ENCODE measurements at places on chromosomes 5 and 9. TPM values are rescaled to one million over a fixed set of nuclear protein-coding genes. Genes with fewer than 3 reads are reported as not detected.

DNA sequence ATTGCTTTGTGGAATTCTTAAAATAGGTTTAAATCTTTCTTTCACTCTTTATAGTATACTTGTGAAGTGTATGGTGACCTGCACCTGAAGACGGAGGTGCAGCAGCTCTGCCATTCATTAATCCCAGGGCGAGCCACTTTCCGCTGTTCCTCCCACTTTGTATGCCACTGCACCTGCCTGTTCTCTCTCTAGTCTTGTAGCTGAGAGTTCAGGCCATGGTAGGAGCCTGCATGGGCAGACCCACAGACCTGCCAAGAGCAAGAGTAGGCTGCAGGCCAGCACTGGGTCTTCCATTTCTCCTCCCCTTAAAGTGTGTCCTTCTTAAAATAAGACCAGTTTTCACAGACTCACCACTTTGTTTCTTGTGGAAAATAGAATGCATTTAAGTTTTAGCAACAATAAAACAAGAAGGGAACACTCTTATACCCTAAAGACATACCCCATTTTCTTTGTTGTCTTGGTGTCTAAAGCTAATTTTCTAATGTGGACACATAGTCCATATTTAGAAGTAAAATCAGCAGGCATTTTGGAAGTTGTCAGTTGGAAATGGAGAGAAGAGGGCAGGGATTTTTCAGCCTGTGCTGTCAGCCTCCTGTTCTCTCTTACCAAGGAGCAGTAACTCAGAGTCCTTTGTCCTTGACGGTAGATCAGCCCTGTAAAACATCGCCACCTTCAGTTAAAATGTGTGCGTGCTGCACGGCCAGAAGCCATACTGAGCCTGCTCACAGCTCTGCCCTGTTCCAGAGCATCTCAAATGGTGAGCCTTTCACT lies 103.2 kb downstream of the SNCAIP start:
- peaks cover 5% of the 10 kb centered on the region for H3K4me1 ChIP-seq
- no peaks in the 10 kb centered on the region for H3K27me3 ChIP-seq
- no peak for DNase-seq
- no peaks in the 10 kb centered on the region for H3K36me3 ChIP-seq
- H3K27ac ChIP-seq = no peak overlapping the region

Gene C9orf85
- total RNA-seq = 8.4 TPM

Gene LCNL1
- total RNA-seq = not detected

Gene RACK1
- total RNA-seq = 1,629 TPM

DNA sequence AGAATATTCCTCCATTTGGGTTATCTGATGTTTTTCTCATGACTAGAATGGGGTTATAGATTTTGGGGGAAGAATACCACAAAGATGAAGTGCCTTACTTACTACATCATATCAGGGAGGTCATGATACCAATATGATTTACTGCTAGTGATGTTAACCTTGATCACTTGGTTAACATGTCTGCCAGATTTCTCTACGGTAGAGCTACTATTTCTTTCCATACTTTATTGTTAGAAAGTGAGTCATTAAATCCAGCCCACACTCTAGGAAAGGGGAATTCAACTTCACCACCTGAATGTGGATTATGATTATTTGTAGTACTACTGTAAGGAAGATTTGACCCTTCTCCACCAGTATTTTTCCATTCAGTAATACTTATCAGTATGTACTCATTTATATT lies 64.7 kb downstream of the UBE2R2 start:
- no peak overlapping the region for H3K4me3 ChIP-seq
- H3K27me3 ChIP-seq = no peaks in the 10 kb centered on the region
- no peaks in the 10 kb centered on the region for H3K36me3 ChIP-seq
- peaks cover 31% of the 10 kb centered on the region for H3K4me1 ChIP-seq

GRCh38 chr9:20404192-20404813 lies 218.0 kb downstream of the MLLT3 start:
- H3K27me3 ChIP-seq = no peaks in the 10 kb centered on the region
- no peak overlapping the region for H3K4me3 ChIP-seq
- no peaks in the 10 kb centered on the region for H3K36me3 ChIP-seq
- DNase-seq = no peak
- H3K4me1 ChIP-seq = no peaks in the 10 kb centered on the region

- no peaks in the 10 kb centered on the region for H3K36me3 ChIP-seq
- no peaks in the 10 kb centered on the region for H3K4me1 ChIP-seq
- H3K27me3 ChIP-seq = no peaks in the 10 kb centered on the region
- H3K4me3 ChIP-seq = no peak overlapping the region
- no peak for DNase-seq
Measured at GRCh38 chr5:115194676-115195075, 25.0 kb upstream of the TRIM36 start.

DNA sequence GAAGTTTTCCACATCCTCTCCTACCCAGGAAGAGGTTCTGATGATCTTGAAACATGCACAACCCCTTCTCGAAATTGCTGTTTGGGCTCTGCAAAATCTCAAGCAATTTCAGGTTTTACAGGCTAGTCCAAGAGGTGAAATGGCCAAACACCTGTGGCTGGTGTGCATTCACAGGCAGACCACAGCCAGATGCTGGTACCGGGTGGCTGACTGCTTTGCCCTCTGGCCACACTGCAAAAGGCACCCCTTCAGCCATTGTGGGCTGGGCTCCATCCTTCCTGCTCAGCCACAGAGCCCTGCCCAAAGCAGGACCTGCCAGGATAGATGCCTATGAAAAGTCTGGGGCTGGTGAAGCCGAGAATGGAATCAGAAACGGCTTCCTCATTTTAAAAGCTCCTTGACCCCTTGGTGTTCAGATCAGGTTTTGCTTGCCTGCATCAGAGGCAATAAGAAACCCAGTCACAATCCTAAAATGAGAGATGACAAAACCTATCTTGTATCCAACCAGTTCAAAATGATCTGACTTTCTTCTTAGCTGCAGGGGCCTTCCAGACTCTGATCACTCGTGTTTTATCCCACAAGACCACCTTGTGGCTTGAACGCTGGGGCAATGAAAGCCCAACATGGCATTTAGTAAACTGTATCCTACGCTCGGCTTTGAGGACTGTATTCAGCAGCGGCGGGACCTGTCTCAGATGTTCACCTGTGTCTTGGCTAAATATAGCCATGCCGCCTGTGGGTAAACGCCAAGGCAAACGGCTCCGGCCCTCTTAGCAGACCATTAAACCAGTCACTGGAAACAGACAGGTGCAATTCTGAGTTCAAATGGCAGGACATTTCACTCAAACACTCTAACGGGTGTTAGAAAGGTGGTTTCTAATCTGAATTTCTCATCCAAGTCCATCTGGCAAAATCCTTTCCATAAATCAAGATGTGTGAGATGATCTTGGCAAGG lies 49.6 kb downstream of the EPB41L4B start:
- H3K27ac ChIP-seq = no peak overlapping the region
- H3K27me3 ChIP-seq = no peaks in the 10 kb centered on the region
- DNase-seq = no peak
- no peaks in the 10 kb centered on the region for H3K4me1 ChIP-seq
- no peak overlapping the region for H3K4me3 ChIP-seq

Gene PDCD1LG2
- total RNA-seq = 4.5 TPM

DNA sequence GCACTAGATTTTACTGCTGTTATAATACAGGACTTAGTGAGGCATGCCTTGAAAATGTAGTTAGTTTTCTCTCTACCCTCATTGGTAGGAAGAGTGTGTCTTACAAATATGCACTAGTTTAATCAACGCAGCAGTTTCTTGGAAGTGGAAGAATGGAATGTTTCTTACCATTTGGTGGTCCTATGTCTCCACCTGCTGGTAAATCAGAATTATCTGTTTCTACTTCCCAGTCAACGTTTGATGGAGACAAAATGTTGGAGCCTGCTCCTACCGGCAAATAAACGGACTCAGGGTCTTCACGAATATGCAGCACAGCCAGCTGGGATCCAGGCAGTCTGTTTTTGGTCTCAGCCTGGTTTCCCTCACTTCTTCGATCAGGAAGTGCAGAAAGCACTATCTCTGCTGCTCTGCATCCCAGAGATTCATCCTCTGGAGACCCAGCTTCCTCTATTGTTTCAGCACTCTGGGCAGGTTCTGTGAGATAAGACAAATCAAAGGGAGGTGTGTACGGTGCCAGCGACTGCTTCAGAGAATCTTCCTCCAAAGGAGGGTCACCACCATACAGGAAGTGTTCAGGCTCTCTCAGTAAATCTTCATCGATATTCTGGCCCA lies 59.5 kb upstream of the PCA3 start:
- no peak overlapping the region for H3K4me3 ChIP-seq
- no peaks in the 10 kb centered on the region for H3K27me3 ChIP-seq
- H3K27ac ChIP-seq = no peak overlapping the region
- DNase-seq = no peak

DNA sequence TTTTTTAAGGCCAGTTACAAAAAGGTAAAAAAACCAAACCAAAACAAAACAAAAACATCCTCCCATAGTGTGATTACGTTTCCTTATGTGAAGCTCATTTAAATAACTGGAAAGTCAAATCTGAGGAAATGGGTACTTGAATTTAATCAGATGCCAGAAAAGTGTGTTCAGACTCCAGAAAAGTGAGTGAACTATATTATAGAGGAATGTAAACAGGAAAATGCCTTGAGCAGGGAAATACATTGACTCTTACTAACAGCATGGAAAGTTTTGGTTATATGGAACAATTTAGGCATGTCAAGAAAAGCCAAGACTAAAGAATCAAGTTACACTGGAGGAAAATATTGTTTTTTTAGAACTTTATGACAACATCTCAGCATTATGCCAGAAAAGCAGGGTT lies 37.8 kb upstream of the RNF20 start:
- no peak for DNase-seq
- peaks cover 6% of the 10 kb centered on the region for H3K4me1 ChIP-seq
- H3K4me3 ChIP-seq = no peak overlapping the region
- no peaks in the 10 kb centered on the region for H3K36me3 ChIP-seq
- peak overlapping the region; percentile 20 for H3K27ac ChIP-seq

- peaks cover 4% of the 10 kb centered on the region for H3K4me1 ChIP-seq
- no peak overlapping the region for H3K4me3 ChIP-seq
- H3K36me3 ChIP-seq = peaks cover 4% of the 10 kb centered on the region
- no peaks in the 10 kb centered on the region for H3K27me3 ChIP-seq
- no peak overlapping the region for H3K27ac ChIP-seq
Measured at GRCh38 chr5:53603009-53603687, 42.7 kb downstream of the NDUFS4 start.

GRCh38 chr9:2059274-2059929 lies 44.3 kb downstream of the SMARCA2 start:
- no peak overlapping the region for H3K27ac ChIP-seq
- H3K4me1 ChIP-seq = peaks cover 2% of the 10 kb centered on the region
- H3K27me3 ChIP-seq = no peaks in the 10 kb centered on the region
- H3K36me3 ChIP-seq = peaks cover 23% of the 10 kb centered on the region

DNA sequence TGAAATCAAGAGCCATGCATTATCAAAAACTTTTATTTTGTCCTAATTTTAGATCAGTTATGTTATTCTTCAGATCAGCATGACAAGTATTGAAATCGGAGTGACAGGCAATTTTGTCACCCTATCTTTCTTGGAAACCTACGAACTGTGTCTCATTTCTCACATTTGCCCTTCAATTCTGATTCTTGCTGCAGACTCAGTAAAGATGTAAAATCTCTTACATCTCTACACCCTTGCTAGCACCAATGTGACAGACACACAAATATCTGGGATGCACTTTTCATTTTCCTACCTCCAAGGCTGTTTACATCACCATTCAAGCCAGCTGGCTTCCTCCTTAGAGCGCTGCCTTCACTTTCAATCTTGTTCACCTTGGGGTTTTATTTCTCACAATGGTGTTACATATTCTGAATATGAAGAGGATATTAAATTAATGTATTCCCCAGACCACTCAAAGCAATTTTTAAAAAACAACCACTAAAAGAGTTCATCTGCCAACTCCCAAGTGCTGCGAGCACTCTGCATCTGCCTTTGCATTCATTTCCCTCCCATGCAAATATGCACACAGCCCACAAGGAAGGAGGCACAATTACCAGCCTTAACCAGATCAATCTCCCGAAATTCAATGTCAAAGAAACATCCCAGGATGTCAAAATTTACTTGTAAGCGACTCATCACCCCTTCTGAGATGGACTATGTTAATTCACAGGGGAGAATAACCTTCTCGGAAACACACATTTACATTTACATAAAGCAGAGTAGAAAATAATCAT lies 164.3 kb downstream of the ENC1 start:
- DNase-seq = no peak
- no peaks in the 10 kb centered on the region for H3K4me1 ChIP-seq
- no peak overlapping the region for H3K4me3 ChIP-seq
- H3K36me3 ChIP-seq = no peaks in the 10 kb centered on the region

Gene TXN
- total RNA-seq = 105 TPM

GRCh38 chr9:124038790-124039633 lies 27.4 kb downstream of the LHX2 start:
- H3K27me3 ChIP-seq = peaks cover 7% of the 10 kb centered on the region
- no peak overlapping the region for H3K27ac ChIP-seq
- no peaks in the 10 kb centered on the region for H3K36me3 ChIP-seq
- no peak overlapping the region for H3K4me3 ChIP-seq
- no peak for DNase-seq
- peaks cover 21% of the 10 kb centered on the region for H3K4me1 ChIP-seq

DNA sequence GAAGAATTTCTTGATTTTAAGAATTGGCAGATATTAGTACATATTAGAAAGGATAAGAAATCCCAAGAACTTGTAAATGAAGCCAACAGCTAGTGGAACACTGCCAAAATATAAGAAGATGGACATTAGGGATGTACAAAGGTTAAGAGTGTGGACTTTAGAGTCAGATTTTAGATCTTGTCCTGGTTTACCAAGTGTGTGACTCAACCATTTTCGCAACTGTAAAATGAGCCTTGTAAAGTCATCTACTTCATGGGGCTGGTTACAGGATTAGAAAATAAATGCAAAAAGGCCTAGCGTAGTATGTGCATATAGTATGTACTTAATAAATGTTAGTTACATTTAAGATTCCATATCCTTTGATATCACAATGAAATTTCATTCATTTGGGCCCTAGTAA lies 260.0 kb downstream of the RAB3C start:
- no peaks in the 10 kb centered on the region for H3K27me3 ChIP-seq
- no peaks in the 10 kb centered on the region for H3K4me1 ChIP-seq
- H3K36me3 ChIP-seq = no peaks in the 10 kb centered on the region
- no peak overlapping the region for H3K4me3 ChIP-seq

DNA sequence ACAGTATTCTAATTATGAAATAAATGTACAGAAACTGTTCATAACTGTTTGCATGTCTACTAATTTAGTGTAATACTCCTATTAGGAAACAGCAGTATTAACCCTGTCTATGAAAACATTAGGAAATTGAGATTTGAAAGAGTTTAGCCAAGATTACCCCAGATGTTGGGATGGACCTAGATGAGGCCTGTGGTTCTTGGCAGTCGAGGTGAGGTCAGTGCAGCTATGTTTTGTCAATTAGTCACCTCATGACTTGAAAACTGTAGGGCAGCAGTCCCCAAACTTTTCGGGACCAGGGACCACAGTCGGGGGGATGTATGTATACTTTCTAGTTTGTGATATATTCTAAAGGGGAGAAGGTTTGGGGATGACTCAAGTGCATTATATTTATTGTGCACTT lies 4.7 kb downstream of the LNPEP start:
- H3K27me3 ChIP-seq = no peaks in the 10 kb centered on the region
- H3K36me3 ChIP-seq = no peaks in the 10 kb centered on the region
- no peak for DNase-seq
- no peak overlapping the region for H3K4me3 ChIP-seq
- H3K27ac ChIP-seq = no peak overlapping the region

Gene PPP3R2
- total RNA-seq = not detected
